ENCODE measurements at places on chromosomes 4 and X.

- DNase-seq, result no peak
Measured at GRCh38 chrX:13094828-13095341, 50.5 kb upstream of the FAM9C start.

DNA sequence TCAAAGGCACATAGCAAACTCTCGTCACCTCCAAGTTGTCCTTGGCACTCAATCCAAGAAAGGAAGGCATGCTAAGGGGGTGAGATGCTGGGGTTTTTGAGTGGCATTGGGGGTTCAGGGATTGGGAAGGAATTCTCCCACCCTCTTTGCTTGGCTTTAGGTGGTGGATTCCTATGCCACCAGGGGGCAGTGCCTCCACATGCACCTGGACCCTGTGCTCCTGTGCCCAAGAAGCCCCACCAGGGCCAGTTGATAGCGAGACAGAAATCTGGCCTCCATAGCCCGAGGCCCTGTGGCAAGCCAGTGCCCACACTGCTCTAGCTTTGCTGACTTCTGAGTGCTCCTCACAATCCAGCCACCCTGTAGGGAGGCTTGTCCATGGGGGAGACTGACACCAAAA is 2.0 kb upstream of the FATE1 start:
- no peak for DNase-seq

DNA sequence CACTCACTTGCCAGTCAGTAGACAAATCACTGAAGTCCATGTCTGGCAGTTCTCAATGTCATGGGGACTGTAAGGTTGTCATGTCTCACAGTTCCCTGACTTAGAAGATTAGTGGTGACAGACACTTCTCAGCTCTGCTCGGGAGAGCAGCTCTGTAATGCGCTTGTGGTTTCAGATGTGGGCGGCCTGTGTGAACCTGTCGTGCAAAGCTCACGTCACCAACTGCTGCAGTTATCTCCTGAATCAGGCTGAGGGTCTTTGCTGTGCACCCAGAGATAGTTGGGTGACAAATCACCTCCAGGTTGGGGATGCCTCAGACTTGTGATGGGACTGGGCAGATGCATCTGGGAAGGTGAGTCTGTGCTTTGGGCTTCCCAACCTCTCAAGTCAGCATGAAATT is at the start of gene IL9R:
TSS of gene IL9R (plus strand) at position 261 of the 400 bp plus-strand sequence. CDS start at position 325, 64 bp downstream.
- DNase-seq, result no peak

DNA sequence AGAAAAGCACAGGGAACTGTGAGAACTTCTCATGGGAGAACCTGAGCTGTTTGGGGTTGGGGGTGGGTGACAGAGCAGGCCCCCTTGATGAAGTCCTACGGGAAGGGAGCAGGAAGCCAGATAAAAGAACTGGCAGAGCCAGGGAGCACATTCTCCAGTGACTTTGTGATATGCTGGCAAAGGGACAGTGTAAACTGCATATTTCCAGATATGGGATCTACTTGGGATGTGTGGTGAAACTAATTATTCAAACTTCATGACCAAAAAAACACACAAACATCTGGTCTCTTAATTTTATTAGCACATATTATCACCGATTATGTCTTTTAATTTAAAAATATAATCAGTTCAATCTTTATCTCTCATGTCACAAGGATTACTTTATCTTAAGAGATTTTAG is 266.0 kb downstream of the PAPSS1 start:
- DNase-seq, result no peak

DNA sequence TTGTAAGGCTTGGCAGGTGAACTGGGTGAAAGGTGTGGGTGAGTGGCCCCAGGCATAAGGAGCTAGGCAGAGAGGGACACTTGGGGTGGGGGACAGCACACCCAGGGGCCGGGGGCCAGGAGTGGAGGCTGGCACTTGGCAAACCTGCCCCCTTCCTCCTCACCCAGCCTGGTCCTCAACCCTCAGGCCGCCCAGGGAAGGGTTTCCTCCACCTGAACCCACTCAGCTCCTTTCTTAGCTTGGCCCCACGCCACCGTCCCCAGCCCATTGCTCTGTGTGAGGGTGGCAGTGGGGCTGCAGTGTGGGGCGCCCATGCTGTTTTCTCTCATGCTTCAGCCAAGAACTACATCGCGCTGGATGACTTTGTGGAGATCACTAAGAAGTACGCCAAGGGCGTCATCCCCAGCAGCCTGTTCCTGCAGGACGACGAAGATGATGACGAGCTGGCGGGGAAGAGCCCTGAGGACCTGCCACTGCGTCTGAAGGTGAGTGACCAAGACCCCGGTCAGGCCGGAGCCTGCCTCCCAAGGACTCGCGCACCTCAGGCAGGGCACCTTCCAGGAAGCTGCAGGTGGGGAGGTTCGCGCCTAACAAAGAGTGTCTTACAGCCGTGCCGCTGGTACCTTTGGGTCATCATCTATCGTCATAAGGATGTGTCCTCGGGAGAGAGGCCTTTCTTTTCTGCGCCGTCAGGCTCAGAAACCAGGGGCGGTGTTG is 25.2 kb downstream of the WFS1 start:
- no peak for DNase-seq

GRCh38 chr4:104848597-104849225 is 298.0 kb upstream of the TET2 start:
- no peak for DNase-seq

GRCh38 chr4:170243662-170244288 is 154.0 kb upstream of the AADAT start:
- no peak for DNase-seq

- DNase-seq, result no peak
Measured at GRCh38 chrX:69137371-69138117, 27.7 kb downstream of the PJA1 start.

DNA sequence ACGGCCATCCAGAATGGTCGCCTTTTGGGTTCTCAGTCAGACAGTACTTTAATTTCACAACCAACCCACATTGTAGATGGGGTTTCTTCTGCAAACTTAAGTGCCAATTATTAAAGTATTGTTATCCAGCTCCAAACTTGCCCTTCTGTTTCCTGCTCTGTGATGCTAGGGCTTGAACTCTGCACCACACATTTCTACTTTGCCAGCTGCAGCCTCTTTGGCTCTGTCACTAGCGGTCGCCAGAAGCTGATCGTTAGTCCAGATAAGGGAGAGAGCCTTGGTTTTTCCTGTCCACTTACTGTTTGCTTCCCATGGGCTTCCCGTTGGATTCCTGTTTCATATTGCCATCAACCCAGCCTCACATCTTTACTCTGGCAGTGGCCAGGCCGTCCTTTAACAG is 196.6 kb downstream of the ASB9 start:
- DNase-seq, result no peak

DNA sequence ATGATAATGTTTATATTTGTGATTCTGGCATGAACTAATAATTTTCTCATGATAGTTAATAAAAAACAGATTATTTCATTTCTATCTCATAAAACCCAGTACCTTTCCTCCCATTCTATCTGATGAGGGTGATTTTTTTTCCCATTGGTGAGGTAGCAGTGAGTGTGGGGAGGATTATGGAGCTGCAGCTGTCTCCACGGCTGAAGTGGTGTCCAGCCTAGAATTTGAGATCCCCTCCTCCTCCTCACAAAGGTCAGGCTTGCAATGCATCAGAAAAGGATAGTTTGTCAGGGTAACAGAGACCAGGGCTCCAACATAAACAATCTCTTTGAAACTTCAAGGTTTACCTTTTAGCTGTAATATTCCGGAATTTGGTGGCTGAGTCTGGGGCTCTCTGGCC is 60.9 kb downstream of the C4orf51 start:
- DNase-seq, result no peak

- no peak for DNase-seq
Measured at GRCh38 chr4:181799561-181800069, 443.6 kb upstream of the TENM3 start.

GRCh38 chr4:2427383-2428334 is 8.9 kb downstream of the CFAP99 start:
- peak; percentile 46 for DNase-seq

DNA sequence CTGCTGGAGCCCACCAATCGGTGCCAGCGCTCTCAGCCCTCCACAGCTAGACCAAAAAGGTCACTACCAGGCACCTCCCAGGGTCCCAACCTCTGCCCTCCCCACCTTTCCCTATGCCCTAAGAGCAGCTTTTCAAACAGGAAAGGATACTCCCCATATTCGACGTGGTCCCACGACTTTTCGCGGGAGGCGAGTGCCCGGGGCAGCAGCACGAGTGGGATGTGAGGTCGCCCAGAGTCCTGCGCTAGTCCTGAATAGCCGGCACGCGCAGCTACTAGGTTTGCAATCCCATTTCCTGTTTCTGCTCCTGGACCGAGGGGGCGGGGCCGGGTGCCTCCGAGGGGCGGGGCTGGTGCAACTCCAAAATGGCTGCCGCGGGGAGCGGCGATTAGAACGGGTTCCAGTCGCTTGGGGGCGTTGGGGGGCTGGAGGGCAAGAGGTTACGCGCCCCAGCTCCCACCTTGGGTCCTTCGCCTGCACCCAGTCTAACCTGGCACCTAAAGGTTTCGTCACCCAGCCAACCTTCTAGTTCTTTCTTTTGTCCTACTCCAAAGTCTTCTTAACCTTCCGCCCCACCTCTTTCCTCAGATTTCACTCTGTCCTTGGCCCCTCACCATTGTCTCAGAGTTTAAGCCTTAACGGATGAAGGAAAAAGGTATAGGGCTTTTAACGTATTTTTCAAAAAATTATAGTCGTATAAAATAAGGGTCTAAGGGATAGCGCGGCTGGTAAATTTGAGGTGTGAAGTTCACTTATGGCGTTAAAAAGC is 85.0 kb upstream of the TENT5D start:
- DNase-seq, result peak; percentile 18

GRCh38 chrX:105738162-105738561 is 84.2 kb upstream of the NRK start:
- no peak for DNase-seq

DNA sequence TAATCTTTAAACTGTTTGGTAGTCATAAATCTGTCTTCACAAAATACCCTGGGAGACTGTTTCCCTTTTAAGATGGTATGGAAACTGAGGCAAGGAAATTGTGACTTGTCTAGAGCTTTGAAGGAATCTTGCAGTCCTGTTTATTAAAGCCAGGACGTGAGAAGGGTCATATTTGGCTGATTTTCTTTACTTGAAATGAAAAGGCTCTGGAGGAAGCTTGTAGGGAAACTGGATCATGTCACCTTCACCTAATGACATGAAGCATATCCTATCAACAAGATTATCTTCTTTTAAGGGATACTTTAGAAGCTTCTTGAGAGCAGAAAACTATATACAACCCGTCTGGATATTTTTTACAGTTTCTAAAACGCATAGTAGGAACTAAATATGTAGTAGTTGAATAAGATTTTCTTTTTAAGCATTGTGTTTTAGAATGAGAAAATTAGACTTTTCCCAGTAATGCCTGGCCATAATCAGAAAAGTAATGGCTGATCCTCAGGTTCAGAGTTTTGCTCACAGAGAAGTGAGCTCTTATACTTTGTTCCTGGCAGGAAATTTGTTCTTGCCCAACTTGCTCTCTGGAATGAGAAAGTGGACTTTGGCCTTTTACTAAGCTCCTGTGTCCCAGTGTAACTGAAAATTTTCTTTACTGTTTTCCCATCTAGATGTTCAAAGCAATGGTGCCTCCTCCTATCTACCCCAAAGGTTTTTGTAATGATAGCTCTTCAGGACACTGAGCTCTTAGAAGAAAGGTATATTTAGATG is 136.8 kb upstream of the AFF2 start:
- no peak for DNase-seq

GRCh38 chr4:186227744-186228513 is 622 bp downstream of the KLKB1 start:
- no peak for DNase-seq

DNA sequence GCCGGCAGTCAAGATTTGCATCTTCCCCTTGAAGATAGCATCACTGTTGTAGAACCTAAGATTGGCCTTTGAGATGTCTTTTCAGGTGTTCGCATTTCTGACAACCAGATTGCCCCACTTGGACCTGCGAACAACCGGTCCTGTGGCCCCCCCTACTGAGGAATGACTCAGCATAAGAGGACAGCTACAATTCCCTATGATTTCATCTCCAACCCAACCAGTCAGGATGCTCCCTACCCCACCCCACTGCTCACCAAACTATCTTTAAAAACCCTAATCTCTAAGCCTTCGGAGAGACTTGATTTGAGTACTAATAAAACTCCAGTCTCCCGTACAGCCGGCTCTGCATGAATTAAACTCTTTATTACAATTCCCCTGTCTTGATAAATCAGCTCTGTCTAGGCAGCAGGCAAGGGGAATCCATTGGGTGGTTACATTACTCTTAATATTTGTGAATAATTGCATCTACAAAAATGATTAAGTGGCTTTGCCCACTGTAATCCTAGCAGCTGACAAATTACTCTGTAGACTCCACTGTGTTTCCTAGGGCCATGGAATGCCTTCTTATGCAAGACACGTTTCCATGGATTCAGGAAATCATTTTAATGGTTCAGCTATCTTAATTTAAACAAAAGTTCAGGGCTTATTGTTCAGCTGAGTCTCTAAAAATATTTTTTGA is 95.4 kb downstream of the GPR143 start:
- no peak for DNase-seq

All from tibial artery (tissue), 4 donors.